ENCODE measurements at places on chromosomes 2 and 18.

GRCh38 chr2:182412858-182413257 lies 14.0 kb downstream of the PDE1A start:
- DNase-seq = no peak

- no peak for DNase-seq
Measured at GRCh38 chr18:29496152-29496680, 1319.3 kb upstream of the CDH2 start.

- no peak for DNase-seq
Measured at GRCh38 chr2:179692610-179693009, 168.8 kb downstream of the ZNF385B start.

DNA sequence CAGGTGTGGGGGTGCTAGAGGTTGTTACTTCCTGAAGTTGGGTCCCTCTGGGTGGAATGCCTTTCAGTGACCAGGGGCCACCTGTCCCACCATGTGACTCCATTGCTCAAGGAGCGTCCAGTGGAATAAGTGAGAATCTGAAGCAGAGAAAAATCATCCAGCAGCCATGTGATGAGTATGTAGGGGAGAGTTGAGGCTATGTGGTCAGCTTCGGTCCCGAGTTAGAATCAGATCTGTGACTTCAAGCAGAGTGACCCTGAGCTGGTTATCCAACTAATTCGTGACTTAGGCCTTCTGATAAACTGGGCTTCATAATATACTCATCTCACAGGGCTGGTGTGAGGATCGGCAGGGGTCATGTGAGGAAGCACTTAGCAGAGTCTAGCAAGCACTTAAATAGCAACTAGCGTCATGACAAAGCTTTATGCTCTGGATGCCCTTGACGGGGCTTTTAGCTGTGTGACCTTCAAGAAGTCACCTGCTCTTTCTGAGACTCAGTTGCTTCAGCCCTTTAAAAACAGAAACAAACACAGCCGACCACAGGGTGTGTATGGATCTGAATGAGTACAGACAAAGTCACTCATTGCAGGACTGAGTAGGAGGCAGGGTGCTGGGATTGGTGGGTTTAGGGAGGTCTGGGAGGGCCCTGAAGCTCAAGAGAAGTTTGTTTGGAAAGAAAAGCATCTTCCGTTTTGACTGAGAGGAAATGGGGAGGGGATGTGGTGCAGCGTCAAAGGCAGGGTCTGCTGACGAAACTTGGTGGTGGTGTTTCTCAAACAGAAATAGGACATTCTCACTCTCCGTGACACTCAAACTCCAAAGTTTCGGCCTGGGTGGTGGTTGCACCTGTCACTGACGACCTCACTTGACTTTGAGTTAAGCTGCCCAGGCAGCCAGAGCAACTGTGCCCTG lies 264.0 kb upstream of the CXCR4 start:
- peak; percentile 42 for DNase-seq

DNA sequence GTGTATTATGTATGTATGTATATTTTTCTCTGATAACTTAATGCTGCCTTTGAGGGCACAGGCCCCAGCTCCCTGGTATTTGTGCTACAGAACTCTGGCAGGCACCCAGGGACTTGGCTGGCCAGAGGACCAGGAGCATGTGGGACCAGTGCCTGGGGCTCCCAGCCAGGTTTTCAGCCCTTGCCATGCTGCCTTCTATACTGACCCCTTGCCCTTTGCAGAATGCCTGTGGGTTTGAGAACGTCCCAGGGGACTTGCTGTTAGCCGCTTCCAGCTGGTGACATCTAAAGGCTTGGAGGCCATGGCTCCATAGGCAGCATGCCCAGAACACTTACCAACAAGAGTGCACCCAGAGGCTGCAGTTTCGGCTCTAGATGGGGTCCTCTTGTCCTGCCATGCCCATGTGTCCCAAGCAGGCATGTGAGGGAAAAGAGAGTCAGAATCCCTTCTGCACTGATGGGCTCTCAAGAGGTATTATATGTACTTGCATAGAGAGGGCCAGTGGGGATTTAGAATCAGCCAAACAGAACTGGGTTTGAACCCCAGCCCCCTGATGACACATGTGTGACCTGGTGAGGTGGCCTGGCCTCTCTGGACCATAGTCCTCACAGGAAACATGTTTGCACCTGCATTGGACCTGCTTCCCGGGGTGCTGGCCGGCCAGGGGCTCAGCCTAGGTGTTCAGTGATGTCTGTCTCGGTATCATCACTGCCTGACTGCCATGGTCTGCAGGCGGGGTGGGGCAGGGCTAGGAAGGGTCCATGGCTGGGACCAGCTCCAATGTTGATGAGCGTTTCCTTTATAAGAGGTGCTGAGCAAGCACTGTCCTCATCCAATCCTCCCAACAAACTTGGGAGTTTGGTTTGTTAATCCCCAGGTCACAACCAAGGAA lies 119.2 kb upstream of the FHL2 start:
- DNase-seq = peak; percentile 63

GRCh38 chr2:15668611-15669305 lies 77.1 kb downstream of the DDX1 start:
- DNase-seq = no peak

- DNase-seq = no peak
Measured at GRCh38 chr2:231425811-231426703, 30.5 kb downstream of the B3GNT7 start.

DNA sequence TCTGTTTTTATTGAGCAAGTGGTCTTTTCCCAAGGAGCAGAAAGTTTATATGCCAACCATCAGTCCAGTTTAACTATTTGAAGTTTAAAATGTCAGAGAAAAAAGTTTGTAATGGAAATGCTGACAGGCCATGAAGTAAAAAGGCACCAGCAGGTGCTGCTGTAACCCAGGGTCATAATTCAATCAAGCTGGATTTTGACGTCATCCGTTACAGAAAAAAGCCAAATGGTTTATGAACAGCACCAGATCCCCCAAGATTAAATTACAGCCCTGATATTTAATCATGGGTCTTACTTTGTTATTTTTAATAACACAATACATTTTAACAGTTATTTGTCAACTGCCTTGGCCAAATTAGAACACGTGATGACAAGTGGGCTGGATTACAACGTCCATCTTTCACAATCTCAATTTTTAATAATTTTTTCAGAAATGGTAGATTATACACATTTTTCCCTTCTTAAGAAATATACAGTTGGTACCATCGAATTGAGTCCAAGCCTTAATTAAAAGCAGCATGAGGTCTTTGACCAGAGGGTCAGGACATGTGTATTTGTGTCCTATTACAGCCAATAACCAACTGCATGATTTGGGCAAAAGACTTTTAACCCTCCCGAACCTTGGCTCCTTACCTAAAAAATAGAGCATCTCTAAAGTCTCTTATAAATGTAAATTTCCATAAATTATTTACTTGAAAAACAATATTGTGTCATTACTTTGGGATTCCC lies 10.0 kb downstream of the TCF4 start:
- DNase-seq = no peak

DNA sequence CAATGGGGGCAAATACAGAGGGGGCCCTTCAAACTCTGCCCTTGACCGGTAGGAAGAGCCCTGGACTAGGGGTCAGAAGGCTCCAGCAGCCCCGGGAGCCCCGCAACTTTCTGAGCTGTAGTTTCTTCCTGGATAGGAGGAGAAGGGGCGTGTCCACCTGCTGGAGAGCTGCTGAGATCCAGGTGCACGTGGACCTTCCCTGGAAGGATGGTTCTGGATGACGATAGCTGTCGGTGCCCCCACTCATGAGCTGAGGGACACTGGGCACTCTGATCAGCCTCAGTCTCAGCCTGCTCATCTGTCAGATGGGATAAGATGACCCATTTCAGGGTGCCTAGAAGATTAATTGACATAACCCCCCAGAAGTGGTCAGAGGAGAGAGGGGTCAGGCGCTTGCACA lies 125.2 kb upstream of the HDAC4 start:
- DNase-seq = no peak

GRCh38 chr2:239548965-239549595 lies 148.3 kb upstream of the HDAC4 start:
- no peak for DNase-seq

DNA sequence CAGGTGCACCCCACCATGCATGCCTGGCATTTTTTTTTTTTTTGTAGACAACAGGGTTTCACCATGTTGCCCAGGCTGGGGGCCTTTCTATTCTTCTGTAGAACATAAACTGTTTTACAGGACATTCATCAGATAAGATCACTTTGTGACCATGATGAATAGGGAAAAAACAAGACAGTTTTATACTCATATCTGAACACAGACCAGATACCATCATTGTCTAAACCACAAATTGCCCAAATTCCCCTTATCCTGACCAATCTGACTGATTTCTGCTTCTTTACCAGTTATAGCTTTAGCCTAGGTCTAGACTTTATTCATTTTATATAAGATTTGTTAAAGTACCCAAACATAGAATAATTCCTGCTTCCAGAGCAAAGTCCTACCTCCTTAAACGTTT lies 1699.3 kb upstream of the TMEFF2 start:
- DNase-seq = no peak

GRCh38 chr2:140508756-140509155 lies 1622.1 kb downstream of the LRP1B start:
- DNase-seq = no peak

DNA sequence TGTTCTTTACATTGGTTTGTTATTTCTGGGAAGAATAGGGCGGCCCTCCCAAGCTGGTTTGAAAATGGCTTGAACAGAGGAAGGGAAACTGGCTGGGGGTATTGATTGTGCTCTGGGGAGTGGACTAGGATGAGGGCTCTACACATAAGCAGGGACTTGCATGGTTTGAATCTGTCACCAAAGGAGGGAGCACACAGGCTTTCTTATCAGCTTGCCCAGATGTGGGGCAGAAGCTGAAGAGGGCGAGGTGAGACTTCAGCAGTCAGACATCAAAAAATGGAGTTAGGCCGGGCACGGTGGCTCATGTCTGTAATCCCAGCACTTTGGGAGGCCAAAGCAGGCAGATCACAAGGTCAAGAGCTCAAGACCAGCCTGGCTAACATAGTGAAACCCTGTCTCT lies 7.2 kb upstream of the RAB12 start:
- no peak for DNase-seq

- no peak for DNase-seq
Measured at GRCh38 chr2:239315308-239315707, 85.5 kb downstream of the HDAC4 start.

GRCh38 chr2:63811063-63811462 lies 30.6 kb upstream of the UGP2 start:
- no peak for DNase-seq

GRCh38 chr2:55334728-55335127 lies 65.7 kb upstream of the MTIF2 start:
- no peak for DNase-seq

DNA sequence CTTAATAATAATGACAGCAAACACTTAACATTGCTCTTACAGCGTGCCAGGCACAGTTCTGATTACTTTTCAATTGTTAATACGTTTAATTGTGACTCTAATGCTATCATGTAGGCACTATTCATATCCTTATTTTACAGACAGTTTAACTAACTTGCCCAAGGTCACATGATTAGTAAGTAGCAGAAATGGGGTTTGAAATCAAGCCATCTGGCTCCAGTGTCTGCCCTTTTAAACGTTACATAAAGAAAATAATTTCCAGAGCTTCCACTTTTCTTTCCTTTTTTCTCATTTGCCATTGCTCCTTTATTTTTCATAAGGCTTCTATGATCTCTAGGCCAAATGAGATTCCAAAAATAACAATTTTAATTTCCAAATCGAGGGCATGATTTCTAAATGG lies 50.6 kb upstream of the IKZF2 start:
- no peak for DNase-seq

DNA sequence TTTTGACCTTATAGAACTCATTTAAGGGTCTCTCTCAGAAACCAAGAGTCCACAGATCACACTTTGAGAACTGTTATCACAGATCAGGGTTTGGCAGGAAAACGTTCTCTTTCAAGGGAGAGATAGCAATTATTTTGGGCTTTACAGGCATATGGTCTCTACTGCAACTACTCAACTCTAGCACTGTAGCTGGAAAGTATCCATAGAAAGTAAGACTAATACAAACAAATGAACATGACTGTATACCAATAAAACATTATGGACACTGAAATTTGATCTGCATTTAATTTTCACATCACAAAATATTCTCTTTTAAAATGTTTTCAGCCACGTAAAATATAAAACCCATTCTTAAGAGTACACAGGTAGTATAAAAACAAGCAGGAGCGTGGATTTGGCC lies 100.5 kb downstream of the TRIP12 start:
- no peak for DNase-seq

- no peak for DNase-seq
Measured at GRCh38 chr2:128516938-128517337, 198.3 kb upstream of the HS6ST1 start.

DNA sequence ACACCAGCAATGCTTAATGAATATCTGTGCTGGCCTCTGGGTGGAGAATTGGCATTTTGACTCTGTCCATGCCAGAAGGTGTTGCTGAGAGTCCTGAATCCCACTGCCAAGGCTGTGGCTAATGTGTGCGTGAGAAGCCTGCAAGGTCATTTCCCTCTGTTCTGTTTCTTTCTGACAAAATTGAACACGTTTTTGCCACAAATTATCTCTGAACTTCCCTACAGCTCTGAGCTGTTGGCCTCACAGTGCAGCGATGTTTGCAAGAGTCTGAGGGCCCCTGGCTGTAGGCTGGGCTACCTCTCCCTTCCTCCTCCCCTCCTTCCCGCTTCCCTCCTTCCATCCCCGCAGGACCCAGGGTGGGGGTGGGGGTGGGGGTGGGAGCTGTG lies 154.1 kb upstream of the HS6ST1 start:
- DNase-seq = no peak

- DNase-seq = no peak
Measured at GRCh38 chr2:177484180-177484795, 91.7 kb downstream of the AGPS start.

DNA sequence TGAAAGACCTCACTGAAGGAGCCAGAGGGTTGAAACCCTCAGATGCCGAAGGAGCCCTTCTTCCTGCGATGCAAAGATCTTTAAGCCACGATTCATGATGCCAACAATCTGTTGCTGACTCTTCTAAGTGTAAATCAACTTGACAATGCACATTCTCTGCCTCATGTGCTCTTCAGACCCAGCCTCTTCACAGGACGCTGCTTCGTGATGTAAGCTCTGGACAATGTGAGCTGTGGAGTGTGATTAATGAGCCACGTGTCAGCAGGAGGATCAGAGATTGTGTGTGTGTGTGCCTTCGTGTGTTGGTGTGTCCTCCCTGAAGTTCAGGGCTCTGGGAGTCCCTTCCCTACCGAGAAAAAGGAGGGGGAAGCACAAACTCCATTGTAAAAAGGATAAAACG lies 26.5 kb upstream of the TWIST2 start:
- no peak for DNase-seq
